Urinary bladder (tissue), 4 donors: ENCODE measurements at places on chromosomes 6 and 20. TPM values are rescaled to one million over a fixed set of nuclear protein-coding genes. Genes with fewer than 3 reads are reported as not detected.

The SGK1 gene
- 44.4 TPM for total RNA-seq

The PTCHD4 gene
- 0.95 TPM for total RNA-seq

The TRPC4AP gene
- 52.3 TPM for total RNA-seq

The ZBTB24 gene
- total RNA-seq, result 12.0 TPM

The KCTD20 gene
- total RNA-seq, result 93.5 TPM

The SAMD3 gene
- total RNA-seq, result 6.3 TPM

The PARD6B gene
- total RNA-seq, result 11.7 TPM

The OR12D3 gene
- total RNA-seq, result not detected

The BMP2 gene
- 9.1 TPM for total RNA-seq

The SNPH gene
- 3.5 TPM for total RNA-seq

The MLIP gene
- total RNA-seq, result 4.4 TPM

The GATA5 gene
- 6.6 TPM for total RNA-seq

The WFDC2 gene
- total RNA-seq, result not detected

The MYCT1 gene
- 25.1 TPM for total RNA-seq

The GZF1 gene
- total RNA-seq, result 14.1 TPM

The OXT gene
- total RNA-seq, result not detected

The CALHM5 gene
- 8.6 TPM for total RNA-seq

The SOX18 gene
- total RNA-seq, result 4.5 TPM

The HLA-DQA1 gene
- 16.0 TPM for total RNA-seq

The SIRPD gene
- not detected for total RNA-seq

The SDC4 gene
- total RNA-seq, result 28.9 TPM

The LY6G6D gene
- total RNA-seq, result 3.1 TPM

The HSPA12B gene
- total RNA-seq, result 10.7 TPM

The RGL2 gene
- total RNA-seq, result 44.0 TPM

The PTPRK gene
- total RNA-seq, result 134 TPM

The GPR63 gene
- 9.7 TPM for total RNA-seq

The SH3BGRL2 gene
- 32.2 TPM for total RNA-seq

The RFX6 gene
- total RNA-seq, result not detected

The ADRM1 gene
- total RNA-seq, result 27.5 TPM

The SLC17A1 gene
- total RNA-seq, result not detected

The FNDC11 gene
- total RNA-seq, result 0.63 TPM

The C4A gene
- total RNA-seq, result 3.6 TPM

The POU5F1 gene
- total RNA-seq, result 3.0 TPM

The APOBEC2 gene
- 11.4 TPM for total RNA-seq

The BPIFB4 gene
- total RNA-seq, result not detected

The THEMIS gene
- 0.26 TPM for total RNA-seq

The TRAM2 gene
- 25.2 TPM for total RNA-seq

The DNAAF9 gene
- total RNA-seq, result 28.1 TPM

The LY6G5B gene
- 6.0 TPM for total RNA-seq

The EPPIN gene
- not detected for total RNA-seq

The RBBP9 gene
- 21.9 TPM for total RNA-seq

The NR2E1 gene
- total RNA-seq, result not detected

The MRPL14 gene
- 27.4 TPM for total RNA-seq

The TRIM10 gene
- 0.42 TPM for total RNA-seq

The THBS2 gene
- total RNA-seq, result 140 TPM

The PLCB4 gene
- 32.1 TPM for total RNA-seq

The STK38 gene
- 43.6 TPM for total RNA-seq

The RBPJL gene
- total RNA-seq, result not detected

The SEL1L2 gene
- total RNA-seq, result 1.9 TPM

The ADAM33 gene
- 88.2 TPM for total RNA-seq

The PRR18 gene
- total RNA-seq, result not detected

The GJA10 gene
- not detected for total RNA-seq

The DEFB124 gene
- total RNA-seq, result not detected

The HLA-DRB5 gene
- 3.8 TPM for total RNA-seq

The OR2H1 gene
- not detected for total RNA-seq

The HLA-DPB1 gene
- 16.4 TPM for total RNA-seq

The KIAA0408 gene
- 40.8 TPM for total RNA-seq

The FAXC gene
- 19.4 TPM for total RNA-seq

The PSORS1C2 gene
- total RNA-seq, result not detected
